ENCODE measurements at places on chromosomes 7 and 10. TPM values are rescaled to one million over a fixed set of nuclear protein-coding genes. Genes with fewer than 3 reads are reported as not detected.

The PLAC9 gene
- total RNA-seq: not detected

The LRRC17 gene
- not detected for total RNA-seq

The DNAJC9 gene
- total RNA-seq: 101 TPM

The AKR1C1 gene
- total RNA-seq: 75.9 TPM

The CDC14C gene
- not detected for total RNA-seq

The OR2A7 gene
- total RNA-seq: not detected

The PDGFA gene
- total RNA-seq: 10.2 TPM

DNA sequence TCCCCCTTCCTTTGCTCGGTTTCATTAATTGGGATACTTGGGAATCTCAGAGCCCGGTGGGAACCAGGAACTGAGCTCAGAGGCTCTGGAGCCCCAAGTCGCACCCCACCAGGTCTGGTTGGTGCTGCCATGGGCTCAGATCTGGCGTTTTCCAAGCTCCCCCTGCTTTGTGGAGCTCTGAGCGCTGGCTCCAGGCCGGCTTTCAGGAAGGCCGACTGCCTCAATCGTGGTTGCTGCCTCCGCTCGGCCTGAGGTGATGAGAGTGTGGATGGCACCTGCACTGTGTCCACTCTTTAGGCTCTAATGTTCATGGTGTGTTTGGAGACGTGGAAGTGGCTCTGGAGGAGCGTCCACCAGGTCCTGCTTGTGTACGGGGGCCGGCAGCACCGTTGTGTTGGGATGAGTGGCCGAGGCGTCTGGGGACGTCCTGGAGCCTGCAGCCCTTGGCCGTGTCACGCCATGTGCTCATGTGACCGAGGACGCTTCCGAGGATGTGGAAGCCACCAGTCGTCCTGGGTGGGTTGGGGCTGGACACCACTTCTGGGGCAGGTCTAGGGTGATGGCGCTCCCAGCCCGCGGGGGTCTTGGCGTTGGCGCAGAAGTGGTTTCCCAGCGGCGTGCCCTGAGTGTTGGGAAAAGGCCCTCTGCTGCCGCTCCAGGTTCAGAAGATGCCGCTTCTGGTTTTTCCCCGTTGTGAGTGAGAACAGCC is 8.2 kb downstream of the INPP5A start:
- DNase-seq: no peak

DNA sequence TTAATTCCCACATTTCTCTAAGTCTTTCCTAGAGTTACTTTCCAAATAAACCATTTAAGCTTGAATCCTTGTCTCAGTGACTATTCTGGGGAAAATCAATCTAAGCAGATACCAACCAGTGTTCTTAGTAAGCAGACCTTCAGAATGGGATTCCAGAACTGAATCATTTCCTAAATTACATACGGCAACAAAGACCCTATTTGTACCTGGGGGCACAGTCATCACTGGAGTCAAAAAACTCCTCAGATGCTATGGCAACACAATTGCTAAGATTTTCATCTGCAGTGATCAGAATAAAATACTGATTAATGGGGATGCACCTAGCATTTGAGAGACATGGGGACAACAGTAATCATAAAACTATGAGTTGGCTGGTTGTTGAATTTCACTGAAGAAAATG is 284.7 kb upstream of the HGF start:
- DNase-seq: no peak

- DNase-seq: no peak
These were observed 11.8 kb upstream of the TIAL1 start for GRCh38 chr10:119608316-119609155.

DNA sequence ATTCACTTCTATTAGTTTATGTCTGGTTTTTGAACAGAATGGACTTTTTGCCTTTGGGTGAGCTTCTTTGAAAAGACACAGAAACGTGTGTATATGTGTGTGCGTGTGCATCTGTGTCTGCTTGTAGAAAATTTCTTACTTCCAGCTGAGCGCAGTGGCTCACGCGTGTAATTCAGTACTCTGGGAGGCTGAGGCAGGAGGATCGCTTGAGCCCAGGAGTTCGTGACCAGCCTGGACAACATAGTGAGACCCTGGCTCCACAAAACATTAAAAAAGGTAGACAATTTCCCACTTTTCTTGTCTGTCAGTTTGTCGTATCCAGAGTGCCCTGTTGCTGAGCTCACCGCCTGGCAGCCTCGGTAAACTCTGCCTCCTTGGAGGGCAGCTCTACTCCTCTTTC is 25.4 kb downstream of the PPP2R2D start:
- DNase-seq: no peak

GRCh38 chr7:96219378-96220130 is 102.3 kb downstream of the SLC25A13 start:
- no peak for DNase-seq

DNA sequence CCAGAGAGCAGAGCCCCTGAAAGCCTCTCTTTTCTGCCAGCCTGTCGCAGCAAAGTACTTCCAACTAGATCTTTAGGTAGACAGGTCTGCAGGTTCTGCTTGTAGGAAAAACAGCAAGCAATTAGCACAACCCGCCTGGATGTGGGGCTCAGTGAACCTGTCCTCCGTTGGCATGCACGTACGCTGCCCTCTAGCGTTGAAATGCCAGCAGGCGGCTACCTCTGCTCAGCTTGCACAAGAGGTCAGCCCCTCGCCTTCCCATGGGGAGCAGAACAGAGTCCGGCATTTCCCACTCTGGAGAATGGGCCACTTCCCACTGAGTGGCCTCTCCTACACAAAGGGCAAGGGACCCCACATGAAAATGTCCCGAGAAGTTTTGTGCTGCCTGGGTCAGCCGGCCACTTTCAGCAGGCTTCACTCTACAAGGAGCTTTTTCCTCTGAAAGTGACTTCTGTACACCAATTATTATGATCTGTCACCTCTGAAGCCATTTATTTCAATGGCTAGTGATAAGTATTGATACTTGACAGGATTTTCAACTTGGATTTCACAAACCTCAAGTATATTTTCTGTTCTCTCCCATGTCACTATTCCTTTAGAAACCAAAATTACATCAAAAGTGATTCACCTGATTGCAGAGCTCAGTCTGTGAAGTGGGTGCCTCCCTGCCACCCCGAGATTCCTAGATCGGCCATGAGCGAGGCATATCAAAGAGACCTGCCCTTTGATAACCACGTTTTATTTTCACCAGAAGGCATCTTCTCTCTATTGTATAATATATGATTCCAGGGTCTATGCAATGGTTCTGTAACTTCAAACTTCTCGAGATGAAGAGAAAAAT is 56.7 kb downstream of the JCAD start:
- DNase-seq: peak; percentile 56

GRCh38 chr10:66838656-66839055 is 87.2 kb upstream of the LRRTM3 start:
- no peak for DNase-seq

- DNase-seq: peak; percentile 21
These were observed 94.5 kb downstream of the ZNF33B start for GRCh38 chr10:42543840-42544372.

GRCh38 chr10:112535531-112535951 is 88.5 kb downstream of the VTI1A start:
- no peak for DNase-seq

DNA sequence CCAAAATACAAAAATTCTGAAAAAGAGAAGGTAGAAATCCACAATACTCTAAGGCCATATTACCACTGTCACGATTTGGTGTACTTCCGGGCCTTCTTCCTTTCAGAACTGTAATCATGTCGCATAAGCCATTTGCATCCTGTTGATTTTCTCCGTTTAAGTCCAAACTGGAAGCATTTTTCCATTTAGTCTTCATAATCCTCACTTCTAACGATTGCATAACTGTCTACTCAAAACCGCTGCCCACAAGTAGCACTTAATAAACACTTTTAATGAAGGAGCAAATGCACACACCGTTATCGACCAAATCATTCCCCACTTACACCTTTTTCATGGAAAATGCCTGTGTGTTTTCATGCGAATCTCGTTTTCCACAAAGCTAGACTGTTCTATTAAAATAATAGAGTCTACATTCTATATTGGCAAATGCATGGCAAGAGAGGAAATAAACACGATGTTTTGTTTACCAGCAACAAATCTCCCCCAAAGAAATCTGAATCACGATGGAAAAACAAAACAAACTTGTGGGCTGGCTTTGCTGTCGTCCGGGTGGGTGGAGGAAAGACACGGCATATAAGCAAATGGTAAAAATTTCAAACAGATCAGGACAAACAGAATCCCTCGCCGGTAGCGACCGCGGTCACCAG is 1.0 kb downstream of the ATE1 start:
- DNase-seq: peak; percentile 9

- peak; percentile 17 for DNase-seq
These were observed 431.6 kb upstream of the NFE2L3 start for GRCh38 chr7:25720427-25720826.

DNA sequence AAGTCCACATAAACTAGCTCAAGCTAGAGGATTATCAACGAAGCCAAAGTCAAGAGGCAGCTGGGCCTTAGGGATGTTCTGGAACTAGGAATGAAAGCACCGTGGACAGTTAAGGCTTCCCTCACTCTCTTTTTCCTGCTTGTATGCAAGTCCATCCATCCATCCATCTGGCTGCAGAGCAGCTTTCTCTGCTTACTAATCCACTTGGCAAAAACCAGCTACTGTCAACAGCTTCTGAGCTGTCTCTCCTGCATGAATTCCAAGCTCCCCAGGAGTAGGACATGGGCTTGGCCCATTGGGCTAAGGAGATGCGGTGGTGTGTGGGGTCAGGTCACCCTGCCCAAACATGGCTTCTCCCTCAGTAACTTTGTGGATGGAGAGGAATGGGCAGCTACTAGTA is 66.2 kb downstream of the NAMPT start:
- DNase-seq: no peak

- no peak for DNase-seq
These were observed 48.8 kb upstream of the MYL10 start for GRCh38 chr7:101677797-101678479.

All from K562 (cell line).